AG09319 (cell line): ENCODE measurements at places on chromosomes 6 and 20.

- no peak for DNase-seq
Observed at GRCh38 chr6:144179237-144179636, 28.9 kb downstream of the STX11 start.

- no peak for DNase-seq
Observed at GRCh38 chr6:4641461-4641860, 134.7 kb upstream of the CDYL start.

- DNase-seq, result no peak
Observed at GRCh38 chr6:100271625-100272024, 193.1 kb downstream of the SIM1 start.

DNA sequence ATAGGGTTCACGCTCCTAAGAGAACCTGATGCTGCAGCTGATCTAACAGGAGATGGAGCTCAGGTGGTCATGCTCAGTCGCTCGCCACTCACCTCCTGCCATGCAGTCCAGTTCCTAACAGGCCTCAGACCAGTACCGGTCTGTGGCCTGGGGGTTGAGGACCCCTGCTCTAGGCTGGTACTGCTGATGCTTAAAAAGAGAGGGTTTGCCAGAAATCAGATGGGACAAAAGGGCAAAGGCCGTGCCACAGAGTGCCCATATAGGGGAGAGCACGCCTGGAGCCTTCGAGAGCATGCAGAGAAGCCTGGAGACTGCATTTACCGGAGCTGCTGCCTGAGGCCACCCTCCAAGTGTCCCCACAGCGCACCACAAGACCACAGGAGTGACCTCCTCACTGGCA, 75.5 kb downstream of the PTPN1 start:
- DNase-seq, result no peak

- DNase-seq, result peak; percentile 86
Observed at GRCh38 chr6:22892452-22892851, 323.1 kb downstream of the HDGFL1 start.

DNA sequence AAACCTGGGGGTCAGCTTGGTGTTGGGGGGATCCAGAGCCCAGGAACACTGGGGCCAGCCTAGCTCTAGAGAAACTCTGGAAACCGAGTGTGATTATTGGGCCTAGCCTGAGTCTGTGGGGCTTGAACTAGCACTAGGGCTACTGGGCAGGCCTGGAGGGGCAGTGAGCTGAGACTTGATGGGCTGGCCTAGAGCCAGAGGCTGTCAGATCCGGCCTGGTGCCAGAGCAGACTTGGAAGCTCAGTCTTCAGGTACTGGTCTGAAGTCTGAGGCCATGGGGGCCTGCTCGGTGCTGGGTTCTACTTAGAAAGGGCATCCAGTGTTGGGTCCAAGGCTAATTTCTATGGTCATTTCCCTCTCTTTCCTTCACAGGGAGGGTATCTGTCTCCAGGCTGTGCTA, 2.7 kb downstream of the DEFB112 start:
- DNase-seq, result no peak

DNA sequence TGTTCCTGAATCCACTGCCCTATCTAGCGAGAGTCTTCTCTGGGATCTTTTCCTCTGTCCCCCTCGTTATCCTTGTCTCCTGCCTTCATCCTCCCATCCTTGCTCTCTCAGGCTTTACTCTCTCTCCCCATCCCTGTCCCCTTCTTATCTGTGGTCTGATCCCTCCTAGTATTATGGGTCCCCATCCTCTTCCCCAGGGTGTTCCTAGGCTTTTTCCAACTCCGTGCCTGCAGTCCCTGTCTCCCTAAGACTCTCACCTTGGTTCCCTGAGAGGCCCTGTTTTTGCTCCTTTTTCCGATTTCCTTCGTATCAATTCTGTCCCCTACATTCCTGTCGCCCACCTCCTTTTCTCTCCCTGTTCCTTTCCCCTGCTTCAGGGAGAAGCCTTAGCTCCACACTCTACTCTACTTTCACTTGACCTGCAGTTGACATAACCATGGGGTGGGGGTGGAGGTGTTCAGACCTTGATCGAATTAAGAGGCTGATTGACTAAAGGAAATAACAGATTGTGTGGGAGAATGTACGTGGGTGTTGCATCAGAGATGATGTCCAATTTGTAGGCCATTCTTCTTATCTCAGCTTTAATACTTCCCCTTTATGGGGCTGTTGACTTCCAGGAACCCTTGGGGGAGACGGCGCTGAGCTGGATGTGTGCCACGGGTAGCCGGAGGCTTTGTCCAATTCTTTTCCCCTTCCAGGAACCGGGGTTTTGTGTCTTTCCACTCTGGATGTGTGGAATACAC, 905 bp downstream of the PPARD start:
- DNase-seq, result no peak

DNA sequence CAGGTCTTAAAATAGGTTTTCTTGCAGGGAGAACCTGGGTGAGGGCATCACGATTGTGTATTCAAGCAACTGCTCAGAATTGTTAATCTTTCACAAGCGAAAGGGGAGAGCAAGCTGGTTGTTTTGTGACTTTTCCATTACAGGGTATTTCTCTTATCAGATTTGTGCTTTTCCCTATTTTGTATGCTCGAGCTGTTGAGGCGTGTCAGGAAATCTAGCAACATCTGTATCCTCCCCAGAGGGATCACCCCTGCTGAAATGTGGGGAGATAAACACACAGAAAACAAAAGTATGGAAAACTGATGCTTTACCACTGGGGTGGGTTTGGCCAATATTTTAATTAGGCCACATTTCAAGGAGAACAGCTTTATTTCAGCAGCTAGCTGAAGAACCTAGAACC, 187.0 kb downstream of the DTNBP1 start:
- DNase-seq, result no peak

DNA sequence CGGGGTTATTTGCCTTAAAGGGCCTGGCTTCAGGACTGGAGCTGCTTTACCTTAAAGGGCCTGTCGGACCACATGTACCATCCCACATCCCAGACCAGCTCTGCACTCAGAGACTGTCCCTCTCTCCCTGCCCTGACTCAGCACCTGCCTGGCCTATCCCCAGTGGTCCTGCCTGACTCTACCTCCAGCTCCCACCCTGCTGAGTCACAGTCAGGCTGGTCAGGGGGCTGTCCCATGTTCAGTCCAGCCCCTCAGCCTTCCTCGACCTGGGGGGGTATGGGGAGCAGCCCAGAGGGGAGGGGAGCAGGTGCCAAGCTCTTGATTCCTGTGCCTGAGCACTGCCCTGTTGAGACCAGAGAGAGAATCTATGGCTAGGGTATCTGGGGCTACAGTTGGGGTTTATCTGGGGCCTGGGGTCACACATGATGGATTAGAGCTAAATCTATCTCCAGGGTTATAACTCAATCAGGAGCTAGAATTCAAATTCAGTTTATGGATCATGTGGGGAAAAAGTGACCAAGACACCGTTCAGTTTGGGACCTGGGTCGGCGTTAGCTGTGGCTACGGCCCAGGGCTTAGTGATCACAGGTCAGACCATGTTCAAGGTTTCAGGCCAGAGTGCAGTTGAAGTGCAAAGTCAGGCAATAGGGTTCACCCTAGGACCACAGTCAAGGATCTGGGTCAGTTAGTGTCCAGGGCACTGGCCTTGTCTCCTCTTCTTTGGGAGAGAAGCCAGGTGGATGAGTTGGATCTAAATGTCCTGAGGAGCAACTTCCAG, 9.4 kb upstream of the TRIB3 start:
- no peak for DNase-seq

GRCh38 chr20:3685341-3685740, 3.5 kb upstream of the ADAM33 start:
- no peak for DNase-seq

GRCh38 chr20:46259260-46259859, 48.9 kb downstream of the CDH22 start:
- DNase-seq, result no peak

GRCh38 chr6:3987053-3987452, 91.9 kb downstream of the FAM217A start:
- DNase-seq, result no peak

DNA sequence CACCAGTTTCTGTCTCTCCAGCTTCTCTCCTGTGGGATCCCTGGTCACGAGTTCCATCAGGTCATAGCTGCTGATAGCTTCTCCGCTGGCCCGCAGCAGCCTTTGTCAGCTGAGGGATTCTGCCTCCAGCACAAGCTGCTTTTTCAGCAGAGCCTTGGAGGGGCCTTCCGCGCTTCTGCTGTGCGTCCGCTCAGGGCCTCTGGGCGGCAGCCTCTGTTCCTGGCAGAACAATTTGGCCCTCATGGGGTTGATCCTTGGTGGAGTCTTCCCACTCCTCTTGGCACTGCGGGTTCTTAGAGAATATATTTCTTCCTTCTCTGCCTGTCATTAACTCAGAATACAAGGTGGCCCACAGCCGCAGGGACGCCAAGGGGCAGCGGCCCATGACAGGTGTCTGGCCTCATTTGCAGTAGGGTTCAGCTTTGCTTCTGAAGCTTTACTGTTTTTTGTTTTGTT, 158.8 kb downstream of the DTNBP1 start:
- DNase-seq, result no peak

DNA sequence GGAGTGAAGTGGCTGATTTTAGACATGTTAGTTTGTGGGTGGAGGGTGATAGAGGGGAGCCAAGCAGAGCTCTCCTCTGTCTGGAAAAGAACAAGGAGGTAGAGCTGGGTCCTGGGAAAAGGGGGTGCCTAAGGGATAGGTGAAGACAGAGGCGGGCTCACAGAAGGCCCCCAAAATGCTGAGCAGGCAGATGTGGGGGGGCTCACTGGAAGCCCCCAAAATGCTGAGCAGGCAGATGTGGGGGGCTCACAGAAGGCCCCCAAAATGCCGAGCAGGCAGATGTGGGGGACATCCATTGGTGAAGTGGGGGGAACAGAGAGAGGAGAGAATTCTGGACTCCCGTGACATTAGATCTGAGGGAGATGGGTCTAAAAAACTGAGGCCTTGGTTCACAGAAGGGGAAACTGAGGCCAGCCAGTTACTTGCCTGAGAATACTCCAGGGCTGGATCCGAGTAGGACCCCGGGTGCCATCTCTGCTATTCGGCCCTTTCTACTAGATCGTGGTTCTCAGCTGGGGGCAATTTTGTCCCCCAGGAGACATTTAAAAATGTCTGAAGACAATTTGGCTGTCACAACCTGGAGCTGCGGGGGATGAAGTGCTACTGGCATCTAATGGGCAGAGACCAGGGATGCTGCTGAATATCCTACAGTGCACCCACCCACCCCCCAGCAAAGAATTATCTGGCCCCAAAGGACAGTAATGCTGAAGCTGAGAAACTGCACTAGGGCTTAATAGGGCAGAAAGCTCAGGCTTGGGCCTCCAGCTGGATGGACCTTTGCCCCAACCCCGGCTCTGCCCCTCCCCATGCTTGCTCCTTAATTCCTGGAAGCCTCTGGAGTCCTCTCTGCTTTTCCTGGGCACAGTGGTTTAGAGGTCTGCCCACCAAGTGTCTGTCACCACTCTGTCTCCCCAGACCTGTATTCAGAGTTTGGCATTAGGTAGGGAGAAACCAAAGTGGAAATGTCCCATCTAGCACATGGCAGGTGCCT, 2.1 kb downstream of the LPIN3 start:
- no peak for DNase-seq

GRCh38 chr6:112752305-112752704, 405.2 kb downstream of the RFPL4B start:
- DNase-seq, result no peak

DNA sequence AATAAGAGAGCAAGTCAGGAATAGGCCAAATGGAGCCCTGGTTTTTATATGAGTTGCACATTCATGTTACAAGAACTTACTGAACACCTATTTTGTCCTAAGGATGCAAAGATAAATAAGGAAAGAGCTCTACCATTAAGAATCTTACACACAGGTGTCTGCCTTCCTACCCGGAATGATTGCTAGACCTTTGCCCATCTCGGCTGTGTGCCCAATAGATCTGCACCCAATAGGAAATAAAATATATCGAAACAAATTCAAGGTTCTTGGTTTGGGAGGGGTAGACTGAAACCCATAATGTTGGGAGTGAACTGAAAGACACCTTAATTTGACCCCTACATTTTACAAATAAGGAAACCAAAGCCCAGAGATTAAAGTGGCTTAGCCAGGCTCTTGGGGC, 48.9 kb downstream of the EDN1 start:
- DNase-seq, result no peak
